RWPE1 (cell line): ENCODE measurements at places on chromosomes 12 and 14.

- DNase-seq = no peak
These were observed 51.0 kb downstream of the ACTN1 start for GRCh38 chr14:68927956-68928675.

DNA sequence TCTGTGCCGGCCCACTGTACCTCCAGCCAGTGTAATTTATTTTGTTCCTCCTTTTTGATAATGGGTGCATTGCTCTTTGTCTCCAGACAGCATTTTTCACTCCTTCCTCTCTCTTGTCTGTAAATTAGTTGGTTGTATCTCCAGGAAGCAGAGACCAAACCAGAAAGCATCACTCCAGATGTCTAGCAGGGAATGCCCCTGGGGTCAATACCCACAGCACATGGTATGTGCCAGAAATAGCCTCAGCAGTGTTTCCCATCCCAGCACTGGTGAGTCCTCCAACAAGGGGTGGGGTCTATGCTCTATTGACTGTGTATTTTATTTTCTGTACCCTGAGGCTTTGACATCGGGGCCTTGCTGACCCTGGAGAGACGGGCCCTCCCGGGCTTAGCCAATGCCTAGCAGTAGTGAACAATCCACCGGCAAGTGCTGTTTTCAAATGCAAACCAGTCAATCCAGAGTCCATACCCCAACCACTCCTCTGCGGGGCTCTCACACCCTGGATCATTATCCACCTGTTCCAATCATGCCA, 50.2 kb upstream of the FZD10 start:
- no peak for DNase-seq

- no peak for DNase-seq
These were observed 253.0 kb downstream of the SNAPC1 start for GRCh38 chr14:62015243-62015642.

DNA sequence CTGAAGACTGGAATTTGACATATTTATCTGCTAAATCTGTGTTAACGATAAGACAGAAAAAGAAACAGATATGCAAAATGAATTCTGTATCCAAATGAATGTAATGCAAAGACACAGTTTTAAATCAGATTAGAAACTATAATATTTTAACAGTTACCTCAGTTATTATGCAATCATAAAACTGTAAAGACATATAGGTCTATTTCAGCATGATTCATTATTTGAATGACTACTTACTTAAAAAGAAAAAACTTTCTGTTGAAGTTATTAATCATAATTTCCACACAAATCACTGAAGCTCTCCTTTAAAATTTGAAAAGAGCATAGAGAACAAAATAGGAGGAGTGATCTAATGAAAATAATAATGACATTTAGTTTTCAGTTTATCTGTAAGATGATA, 742.6 kb downstream of the FSCB start:
- DNase-seq = no peak

DNA sequence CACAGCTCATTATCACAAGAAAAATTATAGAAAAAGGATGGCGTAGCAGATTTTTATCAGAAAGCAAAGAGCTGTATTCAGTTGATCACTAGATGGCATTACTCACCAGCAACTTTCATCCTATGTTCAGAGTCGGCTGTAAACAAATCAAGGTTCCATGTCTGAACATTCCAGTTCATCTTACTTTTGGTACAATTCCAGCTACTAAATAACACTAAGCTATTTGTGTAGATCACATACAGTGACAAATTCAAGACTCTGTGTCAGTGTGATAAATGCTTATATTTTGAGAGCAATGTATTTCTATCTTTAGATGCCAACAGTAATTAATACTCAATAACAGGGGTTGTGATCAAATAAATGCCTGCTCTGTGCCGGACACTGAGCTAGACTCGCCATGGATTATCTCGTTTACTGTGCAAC, 30.1 kb downstream of the NRDE2 start:
- peak; percentile 30 for DNase-seq

DNA sequence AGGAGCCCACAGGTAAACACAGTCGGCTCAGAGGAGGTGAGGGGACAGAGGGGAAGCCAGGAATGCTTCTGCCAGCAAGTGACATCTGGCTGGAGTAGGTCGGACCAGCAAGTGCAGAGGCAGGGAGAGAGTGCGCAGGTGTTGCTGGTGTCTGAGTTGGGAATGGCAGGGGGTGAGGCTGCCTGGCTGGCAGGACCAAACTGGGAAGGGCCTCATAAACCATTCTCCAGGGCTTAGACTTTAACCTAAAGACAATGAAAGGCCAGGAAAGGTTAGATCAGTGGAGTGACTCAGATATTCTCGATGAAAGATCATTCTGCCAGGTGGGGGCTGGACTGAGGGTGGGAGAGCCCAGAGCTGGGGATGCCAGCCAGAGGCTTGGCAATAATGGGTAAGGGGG, 66.4 kb downstream of the ITPK1 start:
- DNase-seq = no peak

GRCh38 chr12:114976372-114976771, 292.4 kb upstream of the TBX3 start:
- DNase-seq = no peak

GRCh38 chr12:92332552-92332951, 186.9 kb upstream of the BTG1 start:
- no peak for DNase-seq

- no peak for DNase-seq
These were observed 217.4 kb downstream of the SLC41A2 start for GRCh38 chr12:104740668-104741067.

GRCh38 chr14:96509457-96510090, 7.4 kb downstream of the PAPOLA start:
- DNase-seq = no peak

GRCh38 chr12:129195081-129195480, 341.8 kb downstream of the GLT1D1 start:
- no peak for DNase-seq

GRCh38 chr12:15772405-15773018, 16.7 kb downstream of the EPS8 start:
- DNase-seq = no peak

DNA sequence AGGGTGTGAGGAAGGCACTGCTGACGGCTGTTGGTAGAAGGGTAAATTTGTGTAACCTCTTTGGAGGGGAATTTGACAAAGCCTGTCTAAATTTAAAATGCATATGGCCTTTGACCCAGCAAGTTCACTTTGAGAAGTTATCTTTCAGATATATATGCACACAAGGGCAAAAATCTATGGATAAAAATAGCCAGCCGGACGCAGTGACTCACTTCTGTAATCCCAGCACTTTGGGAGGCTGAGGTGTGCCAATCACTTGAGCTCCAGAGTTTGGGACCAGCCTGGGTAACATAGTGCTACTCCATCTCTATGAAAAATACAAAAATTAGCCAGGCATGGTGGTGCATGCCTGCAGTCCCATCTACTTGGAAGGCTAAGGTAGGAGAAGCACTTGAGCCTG, 13.4 kb downstream of the UBC start:
- DNase-seq = no peak

GRCh38 chr12:62802984-62803383, 132.0 kb downstream of the PPM1H start:
- no peak for DNase-seq

DNA sequence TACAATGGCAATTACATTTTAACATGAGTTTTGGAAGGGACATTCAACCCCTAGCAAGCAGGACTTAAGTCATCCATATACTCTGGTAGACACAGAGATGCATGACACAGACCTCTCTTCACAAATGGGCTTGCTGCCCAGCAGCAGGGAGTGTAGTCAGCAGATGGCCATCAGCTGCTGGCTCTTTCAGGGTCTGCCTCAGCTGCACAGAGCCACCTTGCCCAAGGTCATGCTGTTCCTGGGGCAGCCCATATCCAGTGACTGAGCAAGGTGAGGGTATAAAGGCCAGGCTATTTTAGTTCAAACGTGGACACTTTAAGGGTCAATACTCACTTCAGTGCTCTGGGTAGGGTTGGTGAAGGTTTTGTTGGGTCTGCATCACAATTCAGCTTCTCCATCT, 58.3 kb upstream of the JDP2 start:
- no peak for DNase-seq

DNA sequence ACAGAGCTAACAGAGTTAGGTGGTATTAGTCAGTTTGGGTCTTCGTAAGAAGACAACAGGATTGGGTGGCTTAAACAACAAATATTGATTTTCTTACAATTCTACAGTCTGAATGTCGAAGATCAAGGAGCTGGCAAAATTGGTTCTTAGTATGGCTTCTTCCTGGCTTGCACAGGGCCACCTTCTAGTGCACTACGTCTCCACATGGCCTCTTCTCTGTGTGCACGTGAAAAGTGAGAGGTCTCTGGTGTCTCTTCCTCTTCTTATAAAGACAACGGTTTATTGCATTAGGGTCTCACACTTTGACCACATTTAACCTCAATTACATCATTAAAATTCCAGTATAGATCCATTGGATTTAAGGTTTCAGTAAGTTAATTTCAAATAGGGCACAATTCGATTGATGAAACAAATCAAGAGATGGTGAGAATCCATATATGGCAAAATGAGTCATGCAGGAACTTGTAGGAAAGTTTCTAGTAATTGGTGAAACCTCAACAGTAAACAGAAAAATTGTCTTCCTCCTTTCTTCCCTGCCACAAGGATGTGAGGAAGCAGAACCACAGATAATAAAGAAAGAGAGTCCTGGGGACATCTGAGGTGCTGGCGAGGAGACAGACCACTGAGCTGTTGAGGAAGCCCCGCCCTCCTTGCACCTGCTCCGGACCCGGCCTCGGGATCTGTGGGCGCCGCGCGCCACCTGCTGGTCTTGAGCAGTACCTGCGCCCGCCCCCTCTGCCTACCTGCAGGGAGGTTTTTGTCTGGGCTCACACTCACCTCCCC, 846.7 kb downstream of the TMEM121 start:
- DNase-seq = peak; percentile 47

DNA sequence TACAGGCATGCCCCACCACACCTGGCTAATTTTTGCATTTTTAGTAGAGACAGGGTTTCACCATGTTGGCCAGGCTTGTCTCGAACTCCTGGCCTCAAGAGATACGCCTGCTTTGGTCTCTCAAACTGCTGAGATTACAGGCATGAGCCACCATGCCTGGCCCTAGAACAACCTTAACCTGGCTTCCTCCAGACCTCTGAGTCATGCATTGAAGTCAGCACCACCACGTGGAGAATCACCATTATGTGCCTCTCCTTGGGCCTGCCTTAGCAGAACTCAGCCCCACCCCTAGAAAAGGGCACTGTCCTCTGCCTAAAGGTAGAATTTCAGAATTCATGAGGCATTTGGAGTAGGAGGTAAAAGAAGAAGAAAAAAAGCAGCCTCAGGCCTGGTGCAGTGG, 49.0 kb downstream of the LIMA1 start:
- peak; percentile 72 for DNase-seq

- DNase-seq = no peak
These were observed 5.3 kb downstream of the NGB start for GRCh38 chr14:77265561-77266335.

GRCh38 chr14:38357557-38357956, 101.7 kb upstream of the CLEC14A start:
- DNase-seq = peak; percentile 12

DNA sequence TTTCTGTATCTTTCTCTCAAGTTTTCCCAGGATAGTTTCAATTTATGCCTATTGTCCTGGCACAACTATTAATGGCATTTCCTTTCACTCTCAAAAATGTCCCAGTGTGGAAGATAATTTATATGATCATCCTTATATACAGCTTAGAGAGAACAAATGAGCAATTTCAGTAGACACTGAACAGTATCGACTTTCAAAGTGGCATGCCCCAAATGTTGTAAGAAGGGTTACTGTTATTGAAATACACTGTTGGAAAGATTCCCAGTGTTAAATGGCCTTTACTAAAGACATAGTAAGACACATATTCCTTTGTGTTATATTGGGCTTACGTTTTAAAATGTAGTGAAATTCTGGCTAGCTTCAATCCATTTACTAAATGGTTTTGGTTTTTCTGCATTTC, 202.3 kb upstream of the CDKN3 start:
- no peak for DNase-seq

GRCh38 chr12:66241061-66242043, 52.3 kb downstream of the IRAK3 start:
- peak; percentile 39 for DNase-seq

GRCh38 chr14:81509838-81510452, 23.7 kb downstream of the SEL1L start:
- no peak for DNase-seq

- DNase-seq = no peak
These were observed 466.9 kb upstream of the RGS6 start for GRCh38 chr14:71465316-71465715.

GRCh38 chr12:24014915-24015832, 65.7 kb upstream of the SOX5 start:
- DNase-seq = no peak

DNA sequence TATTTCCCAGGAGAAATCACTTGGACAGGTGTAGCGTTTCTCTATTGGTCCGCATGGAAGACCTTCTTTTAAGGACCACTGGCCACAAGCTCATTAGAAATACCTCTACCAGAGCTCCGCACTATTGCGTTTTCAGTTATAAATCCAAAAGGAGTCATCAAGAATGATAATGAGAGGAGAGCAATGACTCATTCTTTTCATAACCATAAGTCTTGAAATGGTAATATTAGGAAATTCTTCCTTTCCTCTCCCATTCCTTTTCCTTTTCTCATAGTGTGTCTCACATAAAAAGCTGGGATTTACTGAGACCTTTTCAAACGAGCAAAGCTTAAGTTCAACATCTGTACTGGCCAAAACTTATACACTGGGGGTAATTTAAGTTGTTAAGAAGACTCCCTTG, 215.7 kb downstream of the CPNE8 start:
- DNase-seq = peak; percentile 34

DNA sequence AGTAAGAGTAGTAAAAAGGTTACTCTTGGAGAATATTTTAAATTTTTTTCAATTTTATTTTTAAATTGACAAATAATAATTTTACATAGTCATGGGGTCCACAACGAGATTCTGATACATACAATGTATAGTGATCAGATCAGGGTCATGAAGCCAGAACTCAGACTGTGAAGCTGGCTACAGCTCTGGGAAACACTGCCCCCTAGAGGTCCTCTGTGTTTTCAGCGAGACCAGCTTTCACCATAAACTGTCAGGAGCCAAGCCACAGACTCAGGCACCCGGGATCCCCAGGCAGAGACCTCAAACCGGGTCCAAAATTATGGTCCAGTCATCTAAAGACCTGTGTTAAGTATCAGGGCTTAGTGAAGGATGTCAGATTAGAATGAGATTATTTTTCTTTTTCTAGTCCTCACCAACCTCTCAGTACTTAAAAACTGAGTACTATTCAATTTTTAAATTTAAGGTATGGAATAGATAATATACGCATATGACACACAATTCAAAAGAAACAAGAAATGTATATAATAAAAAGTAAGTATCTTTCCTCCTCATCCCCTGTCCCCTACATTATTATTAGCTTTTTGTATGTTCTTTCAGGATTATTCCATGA, 397.1 kb downstream of the MDGA2 start:
- peak; percentile 12 for DNase-seq

DNA sequence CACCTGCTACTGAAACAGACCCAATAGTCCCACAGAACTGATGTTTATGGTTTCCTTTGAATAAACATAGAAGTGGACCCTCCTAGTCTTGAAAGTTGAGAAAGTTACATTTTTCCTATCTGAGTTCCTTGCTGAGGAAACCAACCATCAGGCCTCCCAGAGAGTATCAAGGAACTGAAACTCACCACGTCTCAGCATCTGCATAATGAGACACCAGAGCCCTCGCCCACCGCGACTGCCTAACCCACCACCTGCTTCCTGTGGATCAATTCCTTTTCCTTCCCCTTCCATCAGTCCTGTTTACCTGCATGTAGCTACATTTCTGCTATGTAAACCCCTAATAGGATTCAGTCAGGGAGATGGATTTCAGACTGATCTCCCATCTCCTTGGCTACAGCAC, 443.2 kb upstream of the TMEM132C start:
- no peak for DNase-seq

GRCh38 chr14:104477666-104478380, 101.7 kb upstream of the C14orf180 start:
- no peak for DNase-seq
